ENCODE measurements at places on chromosomes 5 and 9. TPM values are rescaled to one million over a fixed set of nuclear protein-coding genes. Genes with fewer than 3 reads are reported as not detected.
A peak's percentile ranks its signal among the peaks of the same experiment; 100 is the strongest.

DOLK gene
- 14.7 TPM for total RNA-seq

DNA sequence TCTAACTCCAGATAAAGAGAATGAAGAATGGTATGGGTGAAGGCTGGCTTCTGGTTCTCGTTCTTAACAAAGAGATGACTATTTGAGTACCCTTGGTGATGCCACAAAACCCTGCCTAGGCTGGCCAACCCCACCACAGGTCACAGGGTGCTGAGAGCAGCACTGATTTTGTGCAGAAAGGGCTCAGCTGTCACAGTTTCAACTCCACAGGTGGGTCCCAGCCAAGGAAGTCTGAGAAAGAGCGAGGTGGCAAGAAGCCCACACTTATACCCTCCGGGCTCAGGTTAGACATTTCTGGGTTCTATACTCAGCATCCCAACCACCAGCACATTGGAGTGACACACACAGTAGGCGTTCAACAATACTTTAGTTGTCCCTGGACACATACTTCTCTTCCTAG is 118.1 kb downstream of the SLIT3 start:
- no peaks in the 10 kb centered on the region for H3K36me3 ChIP-seq
- H3K4me1 ChIP-seq: no peaks in the 10 kb centered on the region
- no peak overlapping the region for H3K27ac ChIP-seq
- H3K27me3 ChIP-seq: no peaks in the 10 kb centered on the region

- no peak overlapping the region for H3K27ac ChIP-seq
- no peaks in the 10 kb centered on the region for H3K27me3 ChIP-seq
- no peak for DNase-seq
- no peaks in the 10 kb centered on the region for H3K4me1 ChIP-seq
- H3K36me3 ChIP-seq: no peaks in the 10 kb centered on the region
- no peak overlapping the region for H3K4me3 ChIP-seq
Measured at GRCh38 chr9:125861405-125862058, 114.4 kb downstream of the PBX3 start.

DNA sequence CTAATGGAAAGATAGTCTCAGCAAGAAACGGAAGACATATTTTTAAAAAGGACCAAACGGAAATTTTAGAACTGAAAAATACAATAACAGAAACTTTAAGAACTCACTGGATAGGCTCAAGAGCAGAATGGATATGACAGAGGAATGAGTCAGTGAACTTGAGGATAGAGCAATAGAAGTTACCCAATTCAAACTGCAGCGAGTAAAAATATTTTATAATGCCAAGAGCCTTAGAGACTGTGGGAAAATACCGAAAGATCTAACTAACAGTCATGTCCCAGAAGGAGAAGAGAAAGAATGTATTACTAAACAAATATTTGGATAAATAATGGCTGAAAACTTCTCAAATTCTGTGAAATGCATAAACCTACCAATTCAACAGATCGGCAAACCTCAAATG is 40.8 kb downstream of the ADAMTS2 start:
- no peaks in the 10 kb centered on the region for H3K36me3 ChIP-seq
- H3K4me1 ChIP-seq: no peaks in the 10 kb centered on the region
- H3K27ac ChIP-seq: no peak overlapping the region
- H3K27me3 ChIP-seq: no peaks in the 10 kb centered on the region

GTF3C5 gene
- total RNA-seq: 48.4 TPM

PTPRD gene
- 0.37 TPM for total RNA-seq

- no peak for DNase-seq
- H3K27ac ChIP-seq: no peak overlapping the region
- no peaks in the 10 kb centered on the region for H3K4me1 ChIP-seq
- no peaks in the 10 kb centered on the region for H3K36me3 ChIP-seq
Measured at GRCh38 chr9:7137040-7137439, 379.3 kb downstream of the KDM4C start.

DNA sequence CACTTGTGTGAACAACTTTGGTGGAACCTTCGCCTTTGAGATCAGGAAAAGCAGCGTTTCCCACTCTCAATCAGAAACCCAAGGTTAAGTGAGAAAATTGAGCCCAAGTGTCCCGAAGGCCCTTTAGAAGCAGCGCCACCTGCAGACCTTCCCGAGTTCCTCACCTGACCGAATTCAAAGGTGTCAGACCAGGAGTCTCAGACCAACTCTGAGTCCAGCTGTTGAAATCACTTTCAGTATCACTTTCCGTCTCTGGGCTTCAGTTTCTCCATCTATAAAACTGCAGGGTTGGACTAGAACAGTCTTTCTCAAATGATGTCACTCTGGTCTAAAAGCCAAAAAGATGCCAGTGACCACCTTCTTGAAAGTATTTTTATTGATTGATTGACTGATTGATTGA is 31.7 kb upstream of the GRHPR start:
- peaks cover 14% of the 10 kb centered on the region for H3K27me3 ChIP-seq
- H3K4me3 ChIP-seq: no peak overlapping the region
- DNase-seq: no peak
- no peak overlapping the region for H3K27ac ChIP-seq
- H3K4me1 ChIP-seq: no peaks in the 10 kb centered on the region

DNA sequence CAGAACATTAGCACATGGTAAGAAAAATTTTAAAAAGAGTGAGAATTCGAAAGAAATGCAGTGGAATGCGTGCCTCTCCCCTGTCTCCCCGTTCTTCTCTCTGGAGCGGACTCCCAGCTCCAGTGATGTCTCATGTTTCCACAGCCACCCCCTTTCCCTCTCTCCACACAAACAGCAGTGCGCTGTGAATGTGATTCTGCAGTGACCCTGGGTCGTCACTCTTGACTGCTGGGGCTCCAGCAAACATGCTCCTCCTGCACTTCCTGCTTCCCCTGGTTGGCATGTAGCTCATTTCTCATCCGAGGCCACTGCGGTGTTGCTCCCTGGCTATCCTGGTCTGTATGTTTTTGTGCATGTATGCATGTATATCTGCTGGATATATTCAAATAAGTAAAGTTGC is 13.3 kb downstream of the PHF2 start:
- no peaks in the 10 kb centered on the region for H3K27me3 ChIP-seq
- no peaks in the 10 kb centered on the region for H3K4me1 ChIP-seq
- H3K36me3 ChIP-seq: peaks cover 6% of the 10 kb centered on the region
- no peak overlapping the region for H3K4me3 ChIP-seq
- no peak overlapping the region for H3K27ac ChIP-seq

DNA sequence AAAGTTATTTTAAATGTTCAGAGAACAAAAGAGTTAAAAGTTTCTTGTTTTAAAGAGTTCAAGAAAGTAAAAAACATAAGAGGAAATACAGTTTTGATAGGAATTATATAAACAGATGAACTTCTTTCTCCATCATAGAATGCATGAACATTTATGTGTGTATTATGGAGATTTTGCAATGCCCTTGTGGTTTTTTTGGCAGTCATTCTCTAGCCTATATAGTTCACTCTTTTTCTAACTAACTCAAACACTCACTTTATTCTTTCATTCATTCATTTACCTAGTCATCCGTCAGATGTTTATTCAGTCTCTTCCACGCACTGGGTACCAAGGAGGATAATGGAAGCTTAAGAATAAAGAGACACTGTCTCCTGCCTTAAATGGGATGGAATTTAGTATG is 195.9 kb upstream of the VLDLR start:
- no peaks in the 10 kb centered on the region for H3K36me3 ChIP-seq
- no peak for DNase-seq
- no peak overlapping the region for H3K4me3 ChIP-seq
- no peak overlapping the region for H3K27ac ChIP-seq

- no peak overlapping the region for H3K4me3 ChIP-seq
- peaks cover 7% of the 10 kb centered on the region for H3K4me1 ChIP-seq
- no peaks in the 10 kb centered on the region for H3K27me3 ChIP-seq
- H3K27ac ChIP-seq: no peak overlapping the region
- no peak for DNase-seq
Measured at GRCh38 chr5:74152136-74152535, 488.4 kb downstream of the ENC1 start.

- no peaks in the 10 kb centered on the region for H3K4me1 ChIP-seq
- H3K27ac ChIP-seq: no peak overlapping the region
- no peak overlapping the region for H3K4me3 ChIP-seq
- H3K27me3 ChIP-seq: no peaks in the 10 kb centered on the region
- DNase-seq: no peak
Measured at GRCh38 chr9:117783828-117784227, 79.6 kb downstream of the TLR4 start.

CFAP157 gene
- total RNA-seq: 1.0 TPM

SLC6A19 gene
- not detected for total RNA-seq

GRCh38 chr5:79689541-79690466 is at the start of gene CMYA5:
CMYA5 (plus strand) TSS chr5:79689836; CDS start chr5:79689908, 72 bp downstream.
- peaks cover 24% of the 10 kb centered on the region for H3K4me1 ChIP-seq
- H3K36me3 ChIP-seq: peaks cover 12% of the 10 kb centered on the region
- peak within 1 kb of the TSS; percentile 55 for H3K4me3 ChIP-seq
- no peaks in the 10 kb centered on the region for H3K27me3 ChIP-seq
- H3K27ac ChIP-seq: no peak within 1 kb of the TSS
- peak; percentile 31 for DNase-seq

FGFR4 gene
- 291 TPM for total RNA-seq

LHX3 gene
- not detected for total RNA-seq

- peaks cover 35% of the 10 kb centered on the region for H3K4me1 ChIP-seq
- no peak for DNase-seq
- H3K36me3 ChIP-seq: peaks cover 5% of the 10 kb centered on the region
- no peak overlapping the region for H3K4me3 ChIP-seq
- H3K27me3 ChIP-seq: no peaks in the 10 kb centered on the region
Measured at GRCh38 chr5:174381241-174381640, 335.7 kb downstream of the NSG2 start.

BTNL3 gene
- not detected for total RNA-seq

DNA sequence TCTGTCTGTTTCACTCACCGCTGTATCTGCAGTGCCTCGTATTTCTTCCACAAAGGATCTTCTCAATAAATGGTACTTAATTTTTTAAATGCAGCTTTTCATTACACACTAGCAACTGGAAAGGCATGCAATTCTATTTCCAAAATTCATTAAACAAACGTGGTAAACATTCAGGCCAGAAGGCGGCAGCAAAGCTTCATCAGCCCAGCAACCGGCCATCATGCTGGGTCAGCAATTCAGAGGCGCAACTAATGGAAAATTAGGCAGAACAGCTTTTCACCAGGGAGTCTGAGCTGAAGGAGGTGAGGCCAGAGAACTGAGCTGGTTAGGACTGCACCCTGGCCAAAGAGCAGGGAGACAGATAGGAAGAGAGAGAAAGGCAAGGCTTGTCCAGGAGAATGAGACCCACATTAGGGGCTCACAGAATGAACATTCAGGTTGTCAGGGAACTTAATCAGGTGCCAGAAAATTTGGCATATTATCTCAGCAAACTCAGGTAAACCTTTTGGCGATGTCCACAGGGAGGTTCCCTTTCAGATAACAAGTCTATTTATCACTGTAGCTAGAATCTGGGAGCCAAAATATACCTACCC is 17.7 kb upstream of the RNF180 start:
- H3K4me3 ChIP-seq: no peak overlapping the region
- H3K27me3 ChIP-seq: peaks cover 12% of the 10 kb centered on the region
- no peaks in the 10 kb centered on the region for H3K36me3 ChIP-seq
- no peak overlapping the region for H3K27ac ChIP-seq
- peak; percentile 59 for DNase-seq
- no peaks in the 10 kb centered on the region for H3K4me1 ChIP-seq

GRCh38 chr5:29642601-29643000 is 1550.9 kb upstream of the CDH6 start:
- no peaks in the 10 kb centered on the region for H3K27me3 ChIP-seq
- no peak overlapping the region for H3K27ac ChIP-seq

CCNB1 gene
- total RNA-seq: 162 TPM

FOXI1 gene
- total RNA-seq: not detected

BASP1 gene
- not detected for total RNA-seq

- H3K36me3 ChIP-seq: peaks cover 9% of the 10 kb centered on the region
- H3K4me3 ChIP-seq: no peak overlapping the region
- no peak for DNase-seq
- H3K27ac ChIP-seq: no peak overlapping the region
- no peaks in the 10 kb centered on the region for H3K27me3 ChIP-seq
- peaks cover 12% of the 10 kb centered on the region for H3K4me1 ChIP-seq
Measured at GRCh38 chr9:37942621-37943344, 38.9 kb upstream of the SLC25A51 start.

LEAP2 gene
- total RNA-seq: 2.8 TPM

DNA sequence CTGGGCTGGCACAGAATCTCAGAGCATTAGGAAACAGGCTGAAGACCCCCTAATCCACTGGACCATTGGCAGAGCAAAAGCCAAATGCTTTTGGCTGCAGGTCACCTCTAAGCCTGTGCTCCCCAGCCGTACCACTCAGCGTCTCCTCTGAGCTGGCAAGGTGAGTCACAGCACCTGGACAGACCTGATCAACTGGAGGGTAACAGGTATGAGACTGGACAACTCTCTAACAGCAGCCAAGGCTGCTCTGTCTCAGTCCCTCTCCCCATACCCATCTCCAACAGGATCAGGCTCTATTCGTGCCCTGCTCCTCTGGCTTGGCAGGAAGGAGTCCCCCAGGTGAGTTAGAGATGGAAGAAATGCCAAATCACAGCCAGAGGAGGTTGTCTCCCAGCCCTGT is 4.7 kb downstream of the GOLGA2 start:
- H3K4me1 ChIP-seq: peaks cover 11% of the 10 kb centered on the region
- H3K36me3 ChIP-seq: peaks cover 55% of the 10 kb centered on the region

DNA sequence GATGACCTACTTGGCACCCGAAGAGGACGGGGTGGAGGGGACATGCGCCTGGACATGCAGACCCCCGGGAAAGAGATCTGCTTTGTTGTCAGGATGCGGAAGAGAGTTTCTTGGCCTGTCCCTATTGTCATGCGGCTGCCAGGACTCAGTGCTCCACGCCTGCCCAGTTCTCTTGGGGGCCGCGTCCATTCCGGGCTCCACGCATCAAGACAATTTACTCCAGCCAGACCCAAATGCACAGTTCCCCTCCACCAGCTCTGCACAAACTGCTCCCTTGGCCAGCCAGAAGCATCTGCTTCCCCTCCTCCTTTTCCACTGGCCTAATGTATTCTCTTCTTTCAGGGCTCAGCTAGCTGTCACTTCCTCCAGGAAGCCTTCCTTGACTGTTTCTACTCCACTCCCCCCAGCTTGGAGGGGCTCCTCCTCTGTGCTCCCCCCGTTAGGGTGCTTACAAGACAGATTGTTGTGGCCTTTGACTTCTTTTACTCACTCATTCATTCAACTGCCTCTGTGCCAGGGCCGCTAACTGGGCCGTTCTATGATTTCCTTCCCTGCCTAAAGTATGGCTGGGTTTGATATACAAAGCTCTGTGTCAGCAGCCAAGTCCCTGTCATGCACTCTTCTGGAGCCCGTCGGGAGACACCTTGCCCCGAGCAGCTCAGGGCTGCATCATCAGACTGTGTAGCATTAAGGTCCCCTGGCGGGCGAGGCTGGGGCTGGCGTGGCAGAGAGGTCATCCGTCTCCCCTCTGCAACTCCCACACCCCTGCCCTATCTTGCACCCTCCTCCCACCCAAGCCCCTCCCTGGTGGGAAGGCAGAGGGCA is 6.6 kb downstream of the FIBCD1 start:
- H3K4me3 ChIP-seq: no peak overlapping the region
- no peak overlapping the region for H3K27ac ChIP-seq
- H3K27me3 ChIP-seq: peaks cover 42% of the 10 kb centered on the region
- peaks cover 33% of the 10 kb centered on the region for H3K4me1 ChIP-seq

- H3K4me1 ChIP-seq: no peaks in the 10 kb centered on the region
- no peak overlapping the region for H3K4me3 ChIP-seq
- no peak overlapping the region for H3K27ac ChIP-seq
- DNase-seq: no peak
- H3K36me3 ChIP-seq: no peaks in the 10 kb centered on the region
Measured at GRCh38 chr5:67187006-67187715, 9.4 kb downstream of the CD180 start.

GRCh38 chr5:32100691-32101302 is 73.3 kb downstream of the GOLPH3 start:
- H3K4me1 ChIP-seq: no peaks in the 10 kb centered on the region
- H3K27ac ChIP-seq: no peak overlapping the region
- H3K27me3 ChIP-seq: no peaks in the 10 kb centered on the region
- DNase-seq: no peak
- H3K4me3 ChIP-seq: no peak overlapping the region

UBE2QL1 gene
- total RNA-seq: not detected

IL31RA gene
- 2.4 TPM for total RNA-seq

SLC23A1 gene
- 2.8 TPM for total RNA-seq

SLC25A25 gene
- total RNA-seq: 19.5 TPM

MCC gene
- 3.6 TPM for total RNA-seq
